ENCODE measurements at places on chromosomes 1 and 21. TPM values are rescaled to one million over a fixed set of nuclear protein-coding genes. Genes with fewer than 3 reads are reported as not detected.

Gene TAF5L
- 14.4 TPM for total RNA-seq

Gene NCMAP
- total RNA-seq = not detected

Gene SPOCD1
- 76.4 TPM for total RNA-seq

Gene DLGAP3
- total RNA-seq = 0.17 TPM

Gene FCMR
- not detected for total RNA-seq

Gene GBP6
- total RNA-seq = 0.15 TPM

Gene BTBD19
- total RNA-seq = 3.9 TPM

Gene C1orf52
- 15.5 TPM for total RNA-seq

Gene CNR2
- total RNA-seq = not detected

Gene MARK1
- total RNA-seq = 0.17 TPM

Gene AGT
- 2.0 TPM for total RNA-seq

Gene SNRPE
- total RNA-seq = 36.9 TPM

All from smooth muscle cell of trachea (primary cell).